ENCODE measurements at places on chromosomes 12 and 14.

DNA sequence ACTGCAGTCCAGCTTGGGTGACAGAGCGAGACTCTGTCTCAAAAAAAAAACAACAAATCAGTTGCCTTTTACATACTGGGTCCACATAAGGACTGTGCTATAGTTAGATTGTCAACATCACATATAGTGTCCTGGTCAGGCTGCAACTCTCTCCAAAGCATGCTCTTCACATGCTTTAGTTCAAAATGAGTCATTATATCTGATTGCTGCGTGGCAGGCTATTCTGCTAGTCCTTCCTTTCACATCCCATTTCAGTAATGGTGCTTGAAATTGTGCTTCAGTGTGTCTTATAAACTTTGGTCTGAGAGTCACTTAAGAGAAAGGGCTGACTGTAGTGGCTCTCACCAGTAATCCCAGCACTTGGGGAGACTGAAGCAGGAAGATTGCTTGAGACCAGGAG lies 6.9 kb downstream of the LETMD1 start:
- DNase-seq: no peak

DNA sequence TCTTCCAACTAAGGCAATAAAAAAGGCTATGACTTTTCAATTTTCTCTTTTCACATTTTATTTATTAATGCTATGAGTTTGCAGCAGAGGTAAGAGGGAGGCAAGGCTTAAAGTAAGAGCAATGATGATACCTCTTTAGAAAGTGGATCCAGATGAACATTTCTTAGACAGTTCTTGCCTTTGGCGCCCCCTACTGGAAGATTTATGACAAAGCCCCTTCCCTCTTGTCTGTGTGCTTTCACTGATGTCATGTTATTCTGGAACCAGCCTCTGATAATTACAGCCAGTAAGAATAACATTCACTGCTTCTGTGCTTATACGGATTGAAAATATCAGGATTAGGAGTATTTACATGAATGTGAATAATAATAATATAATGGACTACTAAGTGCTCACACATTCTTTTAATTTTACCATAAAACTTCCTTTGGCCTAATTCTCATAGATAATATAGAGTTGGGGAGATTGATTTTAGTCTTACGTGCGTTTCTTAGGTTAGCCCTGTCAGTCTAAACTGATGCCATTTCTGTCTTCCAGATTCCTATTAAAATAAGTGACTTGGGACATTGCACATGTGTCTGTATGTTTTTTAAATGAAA lies 1929.9 kb upstream of the SEL1L start:
- no peak for DNase-seq

DNA sequence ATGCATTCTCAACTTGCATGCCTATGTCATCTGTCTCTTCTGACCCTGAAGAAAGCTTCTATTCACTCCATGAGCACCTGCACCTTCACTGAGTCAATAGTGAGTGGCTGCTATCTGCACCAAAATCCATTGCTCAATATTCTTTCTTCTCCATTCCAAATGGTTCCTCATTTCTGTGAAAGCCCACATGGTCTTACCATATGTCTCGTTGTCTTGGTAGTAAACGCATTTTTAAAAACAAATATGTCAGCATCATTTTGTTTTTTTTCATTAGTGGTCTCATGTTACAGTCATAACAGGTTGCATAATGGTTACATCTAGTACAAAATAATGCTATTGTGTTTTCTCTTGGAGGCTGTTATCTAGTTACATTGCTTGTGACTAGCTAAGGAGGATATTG lies 106.9 kb upstream of the CPM start:
- no peak for DNase-seq

GRCh38 chr12:43836475-43836989 lies 651 bp downstream of the TMEM117 start:
- DNase-seq: no peak

GRCh38 chr14:52923902-52924575 lies 26.8 kb downstream of the FERMT2 start:
- no peak for DNase-seq

DNA sequence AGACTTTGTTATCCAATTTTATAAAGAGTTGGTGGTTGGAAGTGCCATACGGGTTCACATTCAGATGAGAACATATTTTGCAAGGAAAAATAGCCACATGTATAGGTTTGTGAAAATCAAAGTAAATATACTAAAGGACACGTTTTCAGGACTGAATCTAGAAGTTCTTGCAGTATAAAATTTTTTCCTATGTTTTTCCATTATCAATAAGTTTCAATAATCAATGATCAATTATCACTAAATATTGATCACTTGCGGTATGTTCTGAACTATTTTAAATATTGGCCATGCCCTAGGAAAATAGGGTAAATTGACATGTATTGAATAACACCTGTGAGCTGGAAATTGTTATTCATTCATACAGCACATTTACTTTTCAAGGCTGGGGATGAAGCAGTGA lies 25.9 kb downstream of the ALG10B start:
- no peak for DNase-seq

DNA sequence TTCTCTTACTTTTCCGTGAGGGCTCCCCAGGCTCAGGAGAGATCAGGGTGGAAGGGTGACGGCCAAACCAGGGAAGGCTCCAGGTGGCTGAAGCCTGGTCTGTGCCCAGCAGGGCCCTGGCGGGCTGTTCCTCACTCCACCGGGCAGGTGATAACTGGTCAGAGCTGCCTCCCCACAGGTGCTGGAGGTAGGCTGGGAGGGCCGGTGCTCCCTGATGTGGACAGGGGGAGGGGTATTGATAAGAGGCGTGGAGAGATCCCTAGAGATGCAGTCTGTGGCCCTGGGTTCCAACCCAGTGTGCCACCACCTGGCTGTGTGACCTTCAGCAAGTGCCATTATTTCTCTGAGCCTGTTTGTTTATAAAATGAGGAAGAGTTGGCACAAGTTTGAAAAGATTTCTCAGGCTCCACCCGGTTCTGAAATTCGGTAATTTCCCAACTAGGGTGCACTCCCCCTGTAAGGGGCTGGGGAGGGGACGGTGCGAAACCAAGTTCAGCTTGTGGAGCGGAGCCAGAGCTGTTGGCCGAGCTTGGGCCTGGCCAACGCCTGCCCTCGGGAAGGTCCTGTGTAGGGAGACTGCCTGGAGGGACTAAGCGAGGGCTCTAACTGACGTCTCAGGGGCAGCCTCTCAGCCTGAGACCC lies 1.0 kb upstream of the NR4A1 start:
- DNase-seq: no peak

DNA sequence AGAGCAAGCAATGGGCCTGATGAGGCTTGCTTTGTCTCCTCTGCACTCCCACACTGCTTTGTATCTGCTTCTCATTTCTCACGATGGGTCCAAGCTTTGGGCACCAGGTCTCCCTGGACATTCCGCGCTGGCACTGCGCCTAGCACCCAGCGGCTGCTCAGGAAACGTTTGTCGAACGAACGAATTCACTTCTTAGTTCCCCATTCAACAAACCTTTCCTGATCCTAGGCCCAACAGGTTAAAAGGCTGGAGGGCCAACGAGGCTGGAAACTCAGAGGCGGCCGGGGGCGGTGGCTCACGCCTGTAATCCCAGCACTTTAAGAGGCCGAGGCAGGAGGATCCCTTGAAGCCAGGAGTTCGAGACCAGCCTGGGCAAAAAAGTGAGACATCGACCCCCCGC lies 1.0 kb upstream of the GLRX5 start:
- DNase-seq: no peak

GRCh38 chr12:70045036-70045435 lies 198.2 kb upstream of the CNOT2 start:
- DNase-seq: no peak

DNA sequence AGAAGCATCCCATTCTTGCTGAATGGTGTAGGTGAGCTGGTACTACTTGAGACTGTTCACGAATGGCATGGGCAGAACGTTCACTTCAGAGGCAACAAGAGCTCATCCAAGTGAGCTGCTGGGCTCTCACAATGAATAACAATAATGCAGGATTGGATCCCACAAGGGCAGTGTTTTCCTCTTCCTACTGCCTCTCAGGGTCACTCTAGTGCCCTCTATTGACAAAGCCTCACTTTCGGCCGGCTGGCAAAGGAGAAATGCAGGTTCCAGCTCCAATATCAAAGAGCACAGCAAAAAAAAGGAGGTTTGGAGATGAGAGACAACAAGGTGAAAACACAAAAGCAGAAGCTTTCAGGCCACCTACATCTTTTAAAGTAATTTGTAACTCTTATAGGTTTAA lies 74.6 kb upstream of the MYF6 start:
- no peak for DNase-seq

DNA sequence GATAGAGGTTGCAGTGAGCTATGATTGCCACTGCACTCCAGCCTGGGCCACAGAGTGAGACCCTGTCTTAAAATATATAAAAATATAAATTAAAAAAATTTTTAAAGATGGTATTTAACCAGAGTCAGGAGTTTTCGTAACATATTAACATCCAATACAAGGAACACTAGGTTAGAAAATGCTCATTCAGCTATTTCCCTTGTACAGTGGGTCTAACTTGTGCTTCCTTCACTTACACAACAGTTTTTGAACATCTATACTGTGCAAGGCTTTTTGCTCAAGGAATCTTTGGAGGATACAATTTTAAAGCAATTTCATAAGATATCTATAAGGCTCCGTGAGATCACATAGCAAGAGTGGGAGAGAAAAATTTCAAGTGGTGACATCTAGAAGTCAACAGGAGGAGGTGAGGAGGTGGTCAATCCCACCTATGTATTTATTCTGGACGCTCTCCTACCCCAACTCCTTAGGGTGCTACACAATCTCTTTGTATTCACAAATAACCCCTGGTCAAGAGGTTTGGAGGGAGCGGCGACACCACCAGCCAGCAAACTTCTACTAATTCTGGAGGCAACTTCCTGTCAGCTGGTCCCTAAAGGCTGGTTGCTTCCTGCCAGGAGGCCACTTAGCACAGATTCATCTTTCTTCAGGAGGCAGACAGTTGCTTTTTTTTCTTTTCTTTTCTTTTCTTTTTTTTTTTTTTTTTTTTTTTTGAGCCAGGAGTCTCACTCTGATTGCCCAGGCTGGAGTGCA lies 22.2 kb downstream of the DUSP16 start:
- no peak for DNase-seq

GRCh38 chr12:55933169-55933798 lies 2.3 kb downstream of the DGKA start:
- no peak for DNase-seq

DNA sequence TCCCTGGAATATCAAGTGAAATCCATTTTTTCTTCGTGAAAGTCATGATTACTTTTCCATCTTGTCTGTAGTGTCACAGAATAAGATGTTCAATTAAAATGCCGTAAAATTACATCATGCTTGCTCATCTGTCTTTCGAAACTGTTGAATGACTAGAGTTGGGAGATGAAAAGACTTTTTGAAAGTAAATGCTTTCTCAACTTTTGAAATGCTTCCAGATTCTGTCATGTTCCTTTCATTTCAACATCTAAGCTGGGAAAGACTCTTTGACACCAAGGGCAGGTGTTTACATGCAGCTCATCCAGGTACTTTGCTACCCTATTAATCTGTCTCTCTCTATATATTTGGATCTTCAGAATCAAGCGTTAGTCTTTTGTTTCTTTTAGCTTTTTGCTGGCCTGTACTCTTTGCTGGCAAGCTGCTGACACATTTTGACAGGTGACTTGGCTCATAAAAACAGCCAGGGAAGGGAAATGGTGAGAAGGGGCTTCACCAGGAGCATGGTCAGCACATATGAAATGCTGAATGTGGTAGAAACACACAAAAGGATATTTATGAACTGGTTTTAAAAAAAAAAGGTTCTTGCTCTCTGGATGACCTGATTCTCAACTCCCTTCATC lies 77.0 kb upstream of the METAP2 start:
- no peak for DNase-seq

DNA sequence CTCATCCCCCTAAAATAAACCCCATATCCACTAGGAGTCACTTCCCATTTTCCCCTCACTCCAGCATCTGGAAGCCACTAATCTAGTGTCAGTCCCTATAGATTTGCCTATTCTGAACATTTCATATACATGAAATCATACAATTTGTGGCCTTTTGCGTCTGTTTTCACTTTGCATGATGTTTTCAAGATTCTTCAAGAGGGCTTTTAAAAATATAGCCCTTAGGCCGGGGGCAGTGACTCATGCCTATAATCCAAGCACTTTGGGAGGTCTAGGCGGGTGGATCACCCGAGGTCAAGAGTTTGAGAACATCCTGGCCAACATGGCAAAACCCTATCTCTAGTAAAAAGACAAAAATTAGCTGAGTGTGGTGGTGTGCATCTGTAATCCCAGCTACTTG lies 104.7 kb downstream of the VEZT start:
- DNase-seq: no peak

- DNase-seq: no peak
Observed at GRCh38 chr14:89290813-89291212, 126.2 kb downstream of the FOXN3 start.
